ENCODE measurements at places on chromosomes 7 and 10.

DNA sequence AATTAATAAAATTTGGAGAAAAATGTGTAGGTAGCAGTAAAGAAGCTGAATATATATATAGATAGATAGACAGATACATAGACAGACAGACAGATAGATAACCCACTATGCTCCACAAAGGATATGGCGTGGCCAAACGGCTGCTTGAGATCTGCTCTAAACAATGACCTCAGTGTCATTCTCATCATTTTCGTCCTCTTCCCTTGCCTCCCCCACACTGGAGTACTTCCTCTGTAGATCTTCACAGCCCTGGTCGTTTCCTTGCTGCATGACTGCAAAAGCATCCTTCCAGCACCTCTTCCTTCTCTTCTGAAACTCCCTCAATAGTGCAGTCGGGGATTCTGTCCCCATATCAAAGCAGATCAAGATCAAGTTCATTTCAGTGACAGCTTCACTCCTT lies 35.6 kb upstream of the ATP6V0A4 start:
- no peak for DNase-seq

GRCh38 chr7:127831318-127832219 lies 179.6 kb downstream of the SND1 start:
- DNase-seq = no peak

DNA sequence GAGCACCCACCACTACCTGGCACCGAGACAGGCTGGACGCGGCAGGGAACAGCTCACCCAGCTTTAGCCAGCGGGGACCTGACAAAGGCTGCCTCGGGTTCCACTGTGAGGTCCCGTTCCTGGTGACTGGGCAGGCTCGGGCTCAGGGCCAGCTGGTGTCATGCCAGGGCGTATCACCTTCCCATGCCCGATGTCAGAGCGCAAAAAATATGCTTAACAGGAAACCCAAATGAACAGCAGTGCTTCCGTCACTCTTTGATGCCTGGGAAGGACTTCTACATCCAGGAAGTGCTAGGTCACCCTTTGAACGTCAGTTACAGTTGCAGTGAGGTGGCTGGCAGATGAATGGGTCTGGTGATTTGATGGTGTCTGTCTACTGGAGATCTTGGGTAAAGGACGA lies 106.0 kb downstream of the ADARB2 start:
- DNase-seq = no peak

DNA sequence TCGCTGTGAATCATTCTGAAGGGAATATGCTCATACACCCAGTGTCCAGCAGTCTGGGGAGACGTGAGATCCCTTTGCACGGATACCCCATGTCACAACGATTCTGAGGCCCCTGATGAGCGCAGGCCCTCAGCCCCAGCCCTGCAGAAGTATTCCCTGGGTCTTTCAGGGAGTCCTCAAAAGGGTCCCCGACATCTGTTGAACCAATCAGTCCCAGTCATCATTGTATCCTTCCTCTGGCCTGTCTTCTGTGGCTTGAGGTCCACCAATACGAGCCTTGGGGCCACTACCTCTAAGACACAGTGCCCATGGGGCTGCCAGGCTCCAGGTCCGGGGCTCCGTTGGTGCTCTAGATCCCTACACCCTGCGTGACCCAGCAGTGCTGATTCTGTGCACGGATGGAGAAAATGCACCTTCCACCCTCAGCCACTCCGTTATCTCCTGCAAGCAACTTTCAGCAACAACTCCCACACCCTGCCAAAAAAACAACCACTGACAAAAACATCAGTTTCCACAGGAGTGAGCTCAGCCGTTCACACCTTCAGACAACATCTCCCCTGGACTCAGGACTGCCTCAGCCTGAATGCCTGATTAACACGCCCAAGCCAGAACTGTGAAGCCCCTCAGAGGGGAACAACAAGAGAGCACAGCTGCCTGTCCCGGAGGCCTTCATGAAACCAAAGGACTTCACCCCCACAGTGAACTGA lies 46.9 kb upstream of the KDM7A start:
- no peak for DNase-seq

DNA sequence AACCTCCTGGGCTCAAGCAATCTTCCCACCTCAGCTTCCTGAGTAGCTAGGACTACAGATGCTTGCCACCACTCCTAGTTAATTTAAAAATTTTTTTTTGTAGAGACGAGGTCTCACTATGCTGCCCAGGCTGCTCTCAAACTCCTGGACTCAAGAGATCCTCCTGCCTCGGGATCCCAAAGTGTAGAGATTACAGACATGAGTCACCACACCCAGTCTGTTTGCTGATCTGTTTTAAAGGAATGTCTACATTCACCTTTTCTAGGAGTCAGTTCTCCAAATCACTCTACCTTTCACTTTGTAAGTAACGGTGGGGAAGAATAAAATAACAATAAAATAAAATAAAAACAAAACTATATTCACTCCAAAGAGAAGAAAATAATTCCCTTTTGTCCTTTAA lies 86.6 kb upstream of the AGBL3 start:
- DNase-seq = no peak

DNA sequence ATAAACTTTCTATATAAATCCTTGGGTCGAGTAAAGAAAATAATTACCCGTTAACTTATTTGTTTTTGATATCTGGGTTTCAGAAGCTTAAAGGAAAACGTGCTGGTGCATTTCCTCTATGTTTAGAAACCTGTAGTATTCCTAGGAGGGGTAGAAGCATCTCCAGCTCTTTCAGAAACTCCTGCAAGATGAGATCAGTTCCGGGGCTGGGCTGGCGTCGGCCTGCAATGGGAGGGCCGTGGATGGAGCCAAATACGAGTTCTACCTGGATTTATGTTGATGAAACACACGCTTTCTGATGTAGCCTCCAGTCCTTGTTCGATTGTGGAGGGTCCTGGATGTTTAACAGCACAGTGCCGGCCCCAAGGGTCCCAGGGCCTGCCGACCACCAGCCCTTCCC lies 35.8 kb upstream of the DIP2C start:
- no peak for DNase-seq

DNA sequence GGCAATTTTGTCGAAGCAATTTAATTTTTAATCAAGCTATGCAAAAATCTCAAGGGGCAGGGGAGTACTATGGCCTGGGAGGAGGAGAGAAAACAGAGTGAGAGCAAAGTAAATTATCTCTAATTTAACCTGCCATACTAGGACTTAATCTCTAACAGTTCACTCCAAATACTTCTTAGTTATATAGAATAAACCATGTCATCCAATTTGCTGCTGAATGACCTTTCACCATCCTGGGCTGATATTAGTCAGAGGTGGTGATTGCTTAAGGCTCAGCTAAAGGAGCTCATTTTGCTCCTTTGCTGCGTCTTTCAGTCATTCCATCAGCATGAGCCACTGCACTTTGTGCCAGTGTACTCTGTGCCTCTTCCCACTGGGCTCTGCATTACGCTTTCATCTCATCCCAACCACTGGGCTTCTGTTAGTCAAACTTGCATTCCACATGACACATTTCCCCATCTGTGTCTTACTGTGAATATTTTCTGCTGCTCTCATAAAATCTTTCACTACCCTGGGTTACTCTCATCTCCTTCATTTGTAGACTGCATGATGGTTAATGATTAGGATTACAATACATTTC lies 84.3 kb downstream of the CD36 start:
- DNase-seq = no peak
